NCI-H2029 (cell line): ENCODE measurements at places on chromosomes 12 and 14.

GRCh38 chr12:85725991-85726390 is 110.2 kb downstream of the RASSF9 start:
- DNase-seq = no peak

DNA sequence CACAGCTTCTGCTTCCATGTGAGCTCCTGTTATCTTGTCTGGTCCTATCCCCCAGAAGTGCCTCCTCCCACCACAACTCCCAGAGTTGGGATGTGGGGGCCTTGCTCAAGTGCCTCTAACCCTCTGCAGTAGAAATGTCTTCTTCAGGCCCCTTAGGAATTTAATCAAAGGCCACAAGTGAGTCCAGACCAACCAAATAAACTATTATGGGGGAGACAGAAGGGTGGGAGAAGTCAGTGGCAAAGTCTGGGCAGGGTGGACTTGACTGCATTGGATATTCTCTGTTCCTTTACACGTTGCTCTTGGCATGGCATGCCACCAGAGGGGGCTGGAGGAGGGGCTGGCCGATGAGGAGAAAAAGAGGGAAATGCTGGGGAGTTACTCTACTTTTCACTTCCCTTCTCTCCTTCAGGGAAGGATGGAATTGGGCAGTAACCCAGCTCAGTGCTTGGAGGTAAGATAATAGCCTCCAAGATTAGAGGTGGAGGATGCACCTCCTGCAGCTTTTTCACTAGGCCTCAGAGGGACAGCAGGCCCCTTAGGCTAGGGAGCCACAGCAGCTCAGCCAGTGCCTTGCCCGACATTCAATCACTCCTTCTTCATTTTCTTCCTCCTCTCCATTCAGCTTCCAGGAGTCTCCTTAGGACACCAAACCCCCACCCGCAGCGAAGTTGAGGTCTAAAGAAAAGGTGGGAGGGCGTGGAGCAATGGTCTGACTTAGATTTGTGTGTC is 1.2 kb upstream of the AP1G2 start:
- no peak for DNase-seq

DNA sequence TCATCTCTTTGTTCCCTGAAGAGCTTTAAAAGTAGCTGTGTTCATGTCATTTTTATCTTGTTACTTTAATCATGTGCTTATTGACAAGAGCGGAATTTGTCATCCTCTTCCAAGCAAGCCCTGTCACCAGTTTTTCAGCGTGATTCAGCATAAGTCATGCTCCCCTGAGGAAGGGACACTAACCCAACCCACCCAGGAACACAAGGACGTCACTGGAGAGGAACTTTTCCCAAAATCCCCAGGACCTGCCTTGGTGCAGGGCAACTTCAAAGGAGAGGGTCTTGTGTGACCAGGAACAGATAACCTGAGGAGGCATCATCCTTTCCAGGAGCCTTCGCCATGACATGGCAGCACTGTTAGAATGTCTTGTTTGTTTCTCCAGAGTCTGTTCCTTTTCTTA is 107.1 kb upstream of the DIO3 start:
- no peak for DNase-seq

- DNase-seq = no peak
These were observed 287.0 kb upstream of the FKBP4 start for GRCh38 chr12:2507814-2508213.

DNA sequence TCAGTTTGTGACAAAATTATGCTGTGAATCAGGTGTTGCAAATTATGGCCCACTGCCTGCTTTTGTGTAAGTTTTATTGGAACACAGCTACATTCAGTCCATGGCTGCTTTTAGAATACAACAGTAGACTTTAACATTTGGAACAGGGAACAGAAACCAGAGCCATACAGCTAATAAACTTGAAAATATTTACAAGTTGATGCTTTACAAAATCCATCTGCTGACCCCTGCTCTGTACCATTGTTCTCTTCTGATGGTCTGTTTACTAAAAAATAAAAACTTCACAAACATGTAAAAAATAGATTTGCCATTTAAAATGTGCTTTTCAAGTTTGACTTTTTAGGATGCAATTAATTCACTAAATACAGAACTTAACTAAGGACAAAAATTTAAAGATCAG is 20.8 kb downstream of the PSMA3 start:
- no peak for DNase-seq

- no peak for DNase-seq
These were observed 165.5 kb downstream of the TTC8 start for GRCh38 chr14:88989911-88990310.

DNA sequence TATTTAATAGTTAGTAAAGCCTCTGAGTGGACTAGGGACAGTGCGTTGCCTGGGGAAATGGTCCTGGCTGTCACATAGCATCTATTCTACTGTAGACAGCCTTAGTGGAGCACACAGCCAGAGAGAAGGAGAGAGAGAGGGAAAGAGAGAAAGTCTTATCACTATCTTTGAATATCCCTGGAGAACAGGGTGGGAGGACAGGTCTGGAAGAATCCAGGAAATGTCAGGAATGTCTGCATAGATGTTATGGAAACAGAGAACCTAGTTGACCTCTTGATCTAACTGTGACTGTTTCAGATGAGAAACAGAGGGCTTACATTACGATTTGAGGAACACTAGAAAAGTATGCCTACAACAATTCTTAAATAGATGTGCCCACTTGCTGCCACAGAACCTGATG is 92.8 kb downstream of the SLC15A5 start:
- DNase-seq = no peak

- DNase-seq = no peak
These were observed 96.9 kb upstream of the EVL start for GRCh38 chr14:99968191-99968920.

- no peak for DNase-seq
These were observed 34.3 kb upstream of the NCOR2 start for GRCh38 chr12:124601706-124602105.

GRCh38 chr12:76545486-76545885 is 14.1 kb downstream of the OSBPL8 start:
- no peak for DNase-seq

DNA sequence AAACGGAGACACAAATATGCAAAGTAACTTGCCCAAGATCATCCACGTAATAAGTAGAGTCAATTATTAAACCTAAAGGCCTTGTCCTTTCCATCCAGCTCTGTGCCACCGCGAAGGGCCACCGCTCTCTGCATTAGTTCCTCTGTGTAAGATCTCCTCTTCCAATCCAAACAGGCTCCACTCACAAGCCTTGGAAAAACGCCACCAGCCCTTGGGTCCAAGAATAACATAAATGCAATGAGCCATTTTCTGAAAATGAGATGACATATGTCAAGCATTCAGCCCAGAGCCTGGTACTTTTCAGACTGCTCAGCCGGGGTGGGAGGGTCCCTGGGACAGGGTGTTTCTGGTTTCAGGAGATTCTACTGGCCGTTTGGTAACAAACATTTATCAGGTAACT is 30.0 kb downstream of the DGLUCY start:
- DNase-seq = peak; percentile 11

DNA sequence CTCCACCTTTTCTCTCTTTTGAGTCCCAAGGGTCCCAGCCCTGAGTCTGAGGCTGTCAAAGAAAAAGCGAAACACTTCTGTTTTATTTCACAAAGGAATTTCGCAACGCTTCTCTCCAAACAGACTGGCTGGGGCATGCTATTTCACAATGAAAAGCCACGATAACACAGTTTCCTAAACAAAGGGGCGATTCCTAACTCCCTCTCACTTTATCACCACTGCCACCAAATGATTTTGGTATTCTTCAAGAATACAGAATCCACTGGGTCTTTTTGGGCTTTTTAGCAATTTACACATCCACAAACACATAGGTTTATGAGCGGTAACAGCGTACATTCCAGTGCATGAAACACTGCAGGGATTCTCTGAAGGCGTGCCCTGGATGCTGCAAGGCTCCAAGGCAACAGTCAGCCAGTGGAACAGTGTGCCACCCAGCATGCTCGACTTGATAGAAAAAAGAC is 161.2 kb downstream of the DAD1 start:
- no peak for DNase-seq

DNA sequence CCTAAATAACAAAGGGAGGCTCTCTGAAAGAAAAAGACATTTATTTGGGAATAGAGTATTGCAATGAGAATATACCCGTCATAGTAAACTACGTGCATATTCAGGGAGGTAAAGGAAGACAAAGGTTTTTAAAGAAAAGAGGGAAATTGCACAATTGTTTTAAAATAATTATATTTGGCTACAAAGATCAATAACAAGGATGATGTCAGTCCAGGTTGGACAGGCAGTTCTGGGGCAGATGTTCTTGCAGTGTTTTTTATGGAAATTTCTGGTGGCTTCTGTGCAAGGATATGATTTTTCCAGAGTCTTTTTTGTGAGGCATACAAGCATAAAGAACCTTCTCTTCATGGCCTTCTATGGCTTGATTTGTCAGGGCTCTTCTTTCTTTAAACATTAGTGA is 29.6 kb downstream of the HSD17B6 start:
- DNase-seq = no peak

- no peak for DNase-seq
These were observed 1.8 kb upstream of the TM9SF1 start for GRCh38 chr14:24197056-24197450.

DNA sequence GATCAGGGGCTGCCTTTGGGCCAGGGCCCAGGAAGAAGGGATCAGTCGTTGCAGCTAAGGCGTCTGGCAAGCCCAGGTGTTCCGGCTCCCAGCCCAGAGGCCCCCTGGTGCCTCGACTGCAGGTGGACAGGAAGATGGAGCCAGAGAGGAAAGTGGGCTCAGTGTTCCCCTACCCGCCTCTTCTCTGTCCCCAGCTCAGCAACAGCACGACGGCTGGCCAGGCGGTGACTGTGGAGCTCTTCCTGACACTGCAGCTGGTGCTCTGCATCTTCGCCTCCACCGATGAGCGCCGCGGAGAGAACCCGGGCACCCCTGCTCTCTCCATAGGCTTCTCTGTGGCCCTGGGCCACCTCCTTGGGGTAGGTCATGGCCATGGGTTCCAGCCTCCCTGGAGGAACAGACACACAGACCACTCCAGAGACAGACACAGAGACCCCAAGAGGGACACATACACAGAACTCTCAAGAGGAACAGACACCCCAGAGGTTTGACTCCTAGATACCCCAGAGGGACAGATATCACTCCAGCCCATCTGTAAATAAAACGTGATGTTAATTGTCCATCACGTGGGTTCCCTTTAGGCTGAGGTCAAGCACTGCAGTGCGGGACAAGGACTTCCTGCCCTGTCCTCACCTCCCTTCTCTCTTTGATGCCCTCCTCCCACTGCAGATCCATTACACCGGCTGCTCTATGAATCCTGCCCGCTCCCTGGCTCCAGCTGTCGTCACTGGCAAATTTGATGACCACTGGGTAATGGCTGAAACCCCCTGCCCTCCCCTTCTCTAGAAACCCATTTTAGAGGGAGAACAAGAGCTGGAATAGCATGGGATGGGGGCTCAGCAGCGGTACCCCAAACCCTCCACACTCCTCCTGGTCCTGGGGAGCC is 3.7 kb downstream of the AQP2 start:
- DNase-seq = no peak

- no peak for DNase-seq
These were observed 233.1 kb downstream of the TRHDE start for GRCh38 chr12:72505227-72505626.

- no peak for DNase-seq
These were observed 6.6 kb upstream of the KRT7 start for GRCh38 chr12:52226446-52226845.

DNA sequence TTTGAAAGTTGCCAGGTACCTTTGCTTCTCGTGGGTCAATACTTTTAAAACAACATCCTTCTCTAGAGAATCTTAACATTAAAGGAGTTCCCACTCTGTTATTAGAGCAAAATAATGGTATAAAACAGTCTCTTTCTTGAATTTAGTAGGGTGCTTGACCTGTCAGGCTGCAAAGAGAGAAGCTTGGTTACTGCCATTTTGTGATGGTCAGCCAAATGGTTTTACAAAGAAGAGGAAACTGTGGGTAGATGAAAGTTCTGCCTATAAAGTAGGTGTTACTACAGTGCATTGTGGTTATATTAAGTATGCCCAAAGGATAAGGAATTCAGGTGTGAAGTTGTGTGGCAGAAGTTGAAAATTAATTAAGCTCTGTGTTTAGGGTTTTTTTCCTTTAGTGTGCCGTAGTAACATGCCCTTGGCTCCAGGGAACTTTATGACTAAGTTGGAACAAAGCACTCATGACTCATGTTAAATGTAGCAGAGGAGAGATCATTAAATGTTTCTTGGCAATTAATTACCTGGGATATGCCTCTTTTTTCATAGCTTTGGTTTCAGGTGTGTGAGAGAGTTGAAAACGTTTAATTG is 354.0 kb upstream of the KITLG start:
- DNase-seq = no peak

DNA sequence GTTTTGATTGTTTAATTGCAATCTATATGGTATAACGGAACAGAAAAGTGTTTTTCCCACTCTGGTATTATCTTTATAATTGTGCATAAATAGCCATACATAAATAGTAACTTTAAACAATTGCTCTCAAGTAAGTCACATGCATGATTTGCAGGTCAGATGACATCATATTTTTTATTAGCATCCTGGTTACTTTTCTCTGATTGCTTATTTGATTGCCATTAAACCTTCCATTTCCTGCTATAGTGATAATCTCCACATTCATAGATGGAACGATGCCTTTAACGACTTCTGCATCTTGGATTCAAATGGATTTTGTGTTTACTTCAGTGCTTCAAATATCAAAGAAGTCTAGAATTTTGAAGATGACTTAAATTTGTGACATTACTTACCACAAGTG is 3.5 kb upstream of the KLRK1 start:
- peak; percentile 27 for DNase-seq

- no peak for DNase-seq
These were observed 1638.7 kb upstream of the SEL1L start for GRCh38 chr14:83172363-83172762.

GRCh38 chr14:38866461-38866860 is 236.6 kb downstream of the SEC23A start:
- peak; percentile 73 for DNase-seq

DNA sequence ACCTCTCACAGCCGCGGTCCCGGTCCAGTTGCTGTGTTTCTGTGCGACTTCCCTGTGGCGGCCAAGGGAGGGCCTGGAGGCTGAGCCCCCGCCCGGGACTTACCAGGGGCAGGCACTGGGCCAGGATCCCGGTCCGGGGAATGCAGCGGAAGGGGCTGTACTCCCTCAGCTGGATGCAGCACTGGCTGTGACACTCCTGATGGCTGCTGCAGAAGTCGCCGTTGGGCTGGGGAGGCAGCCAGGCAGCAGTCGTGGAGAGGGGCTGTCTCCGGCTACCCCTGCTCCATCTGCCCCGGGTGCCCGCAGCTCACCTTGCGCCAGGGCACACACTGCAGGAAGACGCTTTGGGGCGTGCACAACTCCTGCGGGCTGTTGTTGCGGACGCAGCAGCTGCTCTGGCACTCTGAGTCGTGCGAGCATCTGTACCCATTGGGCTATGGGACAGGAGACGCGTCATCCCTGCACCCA is 6.2 kb downstream of the LRCOL1 start:
- no peak for DNase-seq

GRCh38 chr12:26125400-26126339 is 833 bp upstream of the BHLHE41 start:
- peak; percentile 58 for DNase-seq

GRCh38 chr12:6535960-6536847 is 1.9 kb downstream of the GAPDH start:
- no peak for DNase-seq

GRCh38 chr14:34733245-34733644 is 18.9 kb upstream of the CFL2 start:
- no peak for DNase-seq

- no peak for DNase-seq
These were observed 8.8 kb upstream of the EVL start for GRCh38 chr14:100056431-100056830.

- no peak for DNase-seq
These were observed 101.6 kb upstream of the PLEKHG7 start for GRCh38 chr12:92601176-92601575.

GRCh38 chr12:98750511-98750910 is 105.4 kb downstream of the APAF1 start:
- no peak for DNase-seq

- peak; percentile 35 for DNase-seq
These were observed 48.0 kb downstream of the TMEM116 start for GRCh38 chr12:111964935-111965334.
